ENCODE measurements at places on chromosomes 4 and X.

DNA sequence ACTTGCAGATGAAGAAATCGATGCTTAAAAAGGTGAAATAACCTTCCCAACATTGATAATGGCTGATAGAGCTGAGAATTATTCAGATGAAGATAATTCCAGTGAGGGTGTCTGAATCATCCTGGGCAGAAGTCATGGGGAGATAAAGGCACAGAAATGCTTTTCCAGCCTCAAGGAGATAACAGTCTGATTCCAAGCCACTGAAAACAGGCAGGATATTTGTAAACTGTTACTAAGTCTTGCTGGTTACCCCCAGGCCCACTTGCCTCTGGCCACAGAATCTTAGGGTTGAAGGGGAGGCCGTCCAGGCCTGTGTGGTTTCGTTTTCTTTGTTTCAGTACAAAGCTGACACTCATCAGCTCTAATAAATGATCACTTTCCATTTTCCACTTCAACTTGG lies 158.5 kb downstream of the SH3KBP1 start:
- DNase-seq: no peak

DNA sequence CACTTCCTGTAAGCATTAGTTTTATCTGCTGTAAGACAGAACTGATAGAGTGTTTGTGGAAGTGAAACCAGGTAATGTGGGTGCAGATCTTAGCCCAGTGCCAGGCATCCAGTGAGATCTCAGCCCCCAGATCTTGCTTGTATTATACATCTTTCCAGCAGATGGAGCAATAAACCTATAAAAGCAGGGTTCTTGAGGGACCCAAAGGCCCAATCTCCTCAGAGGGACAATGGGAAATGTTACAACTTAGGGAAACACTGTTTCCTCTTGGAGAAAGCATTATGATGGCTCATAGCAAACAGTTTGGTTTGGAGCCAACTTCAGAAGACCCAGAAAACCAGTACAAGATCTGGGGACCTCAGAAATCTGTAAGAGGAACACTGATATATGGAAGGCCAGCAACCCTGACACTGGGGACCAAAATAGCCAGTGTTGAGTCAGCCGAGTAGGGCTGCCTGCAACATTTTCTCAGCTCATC lies 206.3 kb downstream of the SLC7A11 start:
- DNase-seq: peak; percentile 22

DNA sequence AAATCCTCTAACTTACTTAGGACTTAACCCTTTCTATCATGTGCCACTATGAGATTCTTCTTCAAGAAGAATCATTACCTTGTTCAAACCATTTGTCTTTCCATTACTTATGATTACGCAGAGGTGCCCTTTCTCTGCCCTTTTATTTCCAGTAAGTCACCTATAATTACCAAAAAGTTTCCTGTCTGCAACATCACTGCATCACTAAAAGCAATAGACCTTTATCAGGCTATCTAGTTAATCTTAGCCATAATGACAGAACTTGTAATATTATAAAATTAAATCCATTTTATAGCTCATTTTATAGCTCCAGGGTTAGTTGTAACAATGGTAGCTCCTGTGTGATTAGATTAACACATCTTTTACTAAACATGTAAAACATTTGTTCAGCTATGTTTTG lies 673.6 kb upstream of the PITX2 start:
- no peak for DNase-seq

- peak; percentile 3 for DNase-seq
Measured at GRCh38 chrX:95903490-95903889, 781.2 kb upstream of the DIAPH2 start.

- no peak for DNase-seq
Measured at GRCh38 chr4:112923516-112923915, 125.9 kb upstream of the ANK2 start.

DNA sequence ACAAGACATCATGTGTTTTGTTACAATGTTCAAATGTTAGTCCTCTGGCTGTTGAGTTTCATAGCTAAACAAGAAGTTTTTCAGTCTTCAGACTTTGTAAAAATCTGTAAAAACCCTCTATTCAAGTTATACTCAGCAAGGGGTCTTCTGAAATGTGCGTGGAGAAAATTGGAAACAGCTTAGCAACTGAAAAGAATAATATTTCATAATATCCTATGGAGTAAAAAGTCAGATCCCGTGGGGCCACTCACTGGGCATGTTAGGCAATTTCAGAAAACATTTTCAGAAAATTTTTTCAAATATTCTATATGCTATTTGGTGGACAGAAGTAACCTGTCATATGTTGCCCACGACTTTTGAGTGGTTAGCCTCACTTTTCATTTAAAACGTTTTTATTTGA lies 118.3 kb downstream of the CORIN start:
- DNase-seq: no peak

GRCh38 chrX:129529685-129530281 lies 6.5 kb upstream of the SMARCA1 start:
- DNase-seq: no peak

DNA sequence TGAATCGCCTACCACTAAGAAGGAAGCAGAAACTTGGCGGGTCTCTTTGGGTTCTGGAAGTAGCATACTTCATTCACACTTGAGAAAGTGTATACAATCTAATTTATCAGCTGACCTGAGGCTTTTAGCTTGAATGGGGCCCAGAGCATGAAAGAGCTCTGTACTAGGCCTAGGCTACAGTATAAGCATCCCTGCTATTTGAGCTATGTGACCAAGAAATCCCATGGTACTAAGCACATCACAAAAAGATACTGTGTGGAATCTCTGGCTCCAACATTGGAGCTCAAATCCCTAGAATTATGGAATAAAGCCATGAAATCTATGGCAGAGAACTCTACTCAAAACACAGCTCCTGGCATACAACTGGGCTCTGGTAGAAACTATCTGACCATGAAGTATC lies 43.9 kb upstream of the CCDC149 start:
- no peak for DNase-seq
